ENCODE measurements at places on chromosomes 11 and 22.

- DNase-seq = no peak
Observed at GRCh38 chr11:67368621-67369020, 4.8 kb downstream of the CLCF1 start.

GRCh38 chr22:36385491-36386350 is 2.0 kb downstream of the MYH9 start:
- no peak for DNase-seq

GRCh38 chr11:94201004-94201465 is 72.4 kb downstream of the PANX1 start:
- DNase-seq = no peak

GRCh38 chr11:69413015-69413801 is 68.3 kb upstream of the LINC01488 start:
- no peak for DNase-seq

- no peak for DNase-seq
Observed at GRCh38 chr11:44758983-44759382, 32.2 kb downstream of the TSPAN18 start.
